ENCODE measurements at places on chromosomes 1 and 21.

DNA sequence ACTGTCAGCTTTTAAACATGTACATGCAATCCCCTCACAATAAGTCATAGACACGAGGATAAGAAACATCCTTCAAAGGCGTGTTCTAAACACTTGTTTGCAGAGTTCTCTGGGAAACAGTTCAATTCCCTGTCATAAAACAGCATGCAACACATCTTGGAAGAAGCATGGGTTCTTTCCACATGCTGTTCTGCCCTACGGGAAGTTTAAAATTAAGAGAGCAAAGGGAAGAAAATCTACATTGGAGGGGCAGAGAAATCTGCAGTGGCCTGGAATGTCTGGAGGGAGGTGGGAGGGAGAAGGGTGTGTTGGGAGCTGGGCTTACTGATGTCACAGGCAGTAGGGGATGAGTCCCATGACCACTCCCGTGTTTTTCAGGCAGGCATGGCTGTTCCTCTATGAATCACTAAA lies 98.3 kb upstream of the SLC2A1 start:
- no peak for DNase-seq

GRCh38 chr1:15132965-15133364 lies 20.6 kb upstream of the TMEM51 start:
- DNase-seq = no peak

DNA sequence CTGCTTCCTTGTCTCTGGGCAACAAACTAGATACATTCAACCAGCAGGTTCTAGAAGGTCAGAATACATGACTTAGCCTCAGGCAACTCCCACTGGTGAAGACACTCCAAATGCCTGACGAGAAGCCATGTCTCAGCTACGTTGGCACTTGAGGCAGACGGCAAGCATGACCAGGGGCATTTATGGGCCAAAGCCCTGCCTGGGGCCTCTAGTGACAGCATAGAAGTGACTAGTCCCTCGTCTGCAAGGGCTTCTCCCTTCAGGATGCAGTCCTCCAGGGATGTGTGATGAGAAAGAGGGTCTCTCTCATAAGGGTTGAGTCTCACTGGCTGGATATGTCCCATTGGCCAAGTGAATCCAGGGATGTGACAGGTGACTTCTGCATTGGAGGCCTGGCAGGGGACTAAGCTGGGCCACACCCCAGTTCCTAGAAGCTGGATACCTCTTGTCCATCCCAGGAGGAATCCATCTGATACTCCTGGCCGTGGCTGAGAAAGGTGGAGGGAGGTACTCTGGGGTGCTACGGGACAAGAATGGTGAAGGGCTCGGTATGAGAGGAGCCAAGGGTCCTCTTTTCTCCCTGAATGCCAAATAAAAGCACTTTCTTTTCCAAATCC lies 148.6 kb upstream of the HMGB4 start:
- no peak for DNase-seq

DNA sequence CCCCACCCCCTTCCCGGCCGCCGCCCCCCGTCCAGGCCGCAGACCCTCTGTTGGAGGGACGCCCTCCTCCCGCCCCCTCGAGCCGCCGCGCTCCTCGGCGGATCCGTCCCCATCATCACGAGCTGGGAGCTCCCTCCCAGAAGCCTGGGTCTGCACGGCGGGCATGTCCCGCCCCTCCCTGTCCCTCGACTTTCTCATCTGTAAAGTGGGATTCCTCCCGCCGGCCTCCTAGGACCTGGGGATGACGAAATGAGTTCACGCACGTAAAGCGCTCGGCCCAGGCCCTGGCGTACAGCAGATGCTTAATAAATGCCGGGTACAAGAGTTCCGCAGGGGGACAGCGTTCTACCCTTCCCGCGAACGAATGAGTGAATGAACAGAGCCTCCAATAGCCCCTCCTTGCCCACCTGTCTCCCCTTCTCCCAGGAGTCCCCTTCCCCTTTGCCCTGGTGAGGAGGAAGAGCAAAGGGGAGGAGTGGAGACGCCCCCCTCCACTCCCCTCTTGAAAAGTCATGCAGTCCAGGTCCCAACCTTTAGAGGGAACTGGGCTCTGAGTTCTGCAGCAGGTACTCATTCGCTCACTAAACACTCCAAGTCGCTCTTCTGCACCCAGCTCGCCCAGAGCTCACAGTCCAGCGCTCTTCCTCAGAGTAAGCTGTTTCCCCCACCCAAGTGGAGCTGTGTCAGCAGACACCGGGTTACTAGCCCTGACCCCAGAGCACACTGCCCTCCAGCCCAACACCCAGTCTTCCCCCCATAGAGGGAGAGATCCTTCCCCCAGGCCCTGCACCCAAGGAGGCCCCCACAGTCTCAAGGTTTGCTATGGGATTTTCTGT lies 16.8 kb downstream of the RAP1GAP start:
- DNase-seq = peak; percentile 21

- peak; percentile 90 for DNase-seq
These were observed 529 bp downstream of the MPZL1 start for GRCh38 chr1:167722152-167722869.

- DNase-seq = no peak
These were observed 15.2 kb downstream of the PPFIA4 start for GRCh38 chr1:203041351-203041932.

DNA sequence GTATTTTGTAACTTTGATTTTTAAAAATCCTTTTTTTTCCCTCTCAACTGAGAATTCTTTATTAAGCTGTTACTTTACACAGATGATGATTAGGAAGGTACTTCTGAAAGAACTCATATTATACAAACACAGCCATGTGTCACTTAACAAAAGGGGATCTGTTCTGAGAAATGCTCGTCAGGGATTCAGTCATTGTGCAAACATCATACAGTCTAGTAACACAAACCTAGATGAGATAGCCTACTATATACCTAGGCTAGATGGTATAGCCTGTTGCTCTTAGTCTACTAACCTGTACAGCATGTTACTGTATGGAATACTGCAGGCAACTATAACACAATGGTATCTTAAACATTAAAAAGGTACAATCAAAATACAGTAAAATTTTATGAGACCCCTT lies 24.9 kb downstream of the AHCTF1 start:
- no peak for DNase-seq
